ENCODE measurements at places on chromosomes 2 and 18. TPM values are rescaled to one million over a fixed set of nuclear protein-coding genes. Genes with fewer than 3 reads are reported as not detected.

Gene CDKL4
- not detected for total RNA-seq

Gene TMEM200C
- 1.5 TPM for total RNA-seq

Gene INPP5D
- 0.15 TPM for total RNA-seq

Gene MREG
- 2.0 TPM for total RNA-seq

Gene STAT4
- total RNA-seq = under 0.01 TPM
